ENCODE measurements at places on chromosomes 4 and X. TPM values are rescaled to one million over a fixed set of nuclear protein-coding genes. Genes with fewer than 3 reads are reported as not detected.

DNA sequence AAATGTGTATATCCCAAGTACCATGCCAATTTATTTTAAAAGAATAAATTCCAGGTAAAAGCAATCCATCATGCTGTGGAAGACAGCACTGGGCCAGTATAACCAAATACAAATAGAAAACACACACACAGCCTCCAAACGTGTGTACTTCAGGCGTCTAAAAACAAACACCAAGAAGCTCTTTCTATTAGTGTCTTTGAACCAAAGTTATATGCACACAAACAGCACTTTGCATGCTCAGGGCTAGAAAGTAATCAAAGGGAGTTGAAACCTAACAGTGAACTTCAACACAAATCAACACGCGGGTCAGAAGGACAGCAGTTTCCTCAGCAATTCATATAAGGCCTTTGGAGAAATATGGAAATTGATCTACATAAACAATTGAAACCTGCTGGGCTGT lies 15.4 kb downstream of the GASK1B start:
- no peak for DNase-seq
- no peaks in the 10 kb centered on the region for H3K27me3 ChIP-seq
- H3K4me3 ChIP-seq, result no peak overlapping the region
- H3K27ac ChIP-seq, result no peak overlapping the region
- no peaks in the 10 kb centered on the region for H3K36me3 ChIP-seq

GRCh38 chr4:88005076-88005475 lies 2.4 kb upstream of the PKD2 start:
- H3K36me3 ChIP-seq, result no peaks in the 10 kb centered on the region
- H3K27me3 ChIP-seq, result no peaks in the 10 kb centered on the region
- H3K4me1 ChIP-seq, result peaks cover 8% of the 10 kb centered on the region
- H3K4me3 ChIP-seq, result no peak overlapping the region

GRCh38 chr4:110344165-110344564 lies 131.8 kb upstream of the ENPEP start:
- no peaks in the 10 kb centered on the region for H3K4me1 ChIP-seq
- no peak overlapping the region for H3K27ac ChIP-seq
- H3K36me3 ChIP-seq, result no peaks in the 10 kb centered on the region
- no peak overlapping the region for H3K4me3 ChIP-seq
- no peak for DNase-seq
- H3K27me3 ChIP-seq, result no peaks in the 10 kb centered on the region

DNA sequence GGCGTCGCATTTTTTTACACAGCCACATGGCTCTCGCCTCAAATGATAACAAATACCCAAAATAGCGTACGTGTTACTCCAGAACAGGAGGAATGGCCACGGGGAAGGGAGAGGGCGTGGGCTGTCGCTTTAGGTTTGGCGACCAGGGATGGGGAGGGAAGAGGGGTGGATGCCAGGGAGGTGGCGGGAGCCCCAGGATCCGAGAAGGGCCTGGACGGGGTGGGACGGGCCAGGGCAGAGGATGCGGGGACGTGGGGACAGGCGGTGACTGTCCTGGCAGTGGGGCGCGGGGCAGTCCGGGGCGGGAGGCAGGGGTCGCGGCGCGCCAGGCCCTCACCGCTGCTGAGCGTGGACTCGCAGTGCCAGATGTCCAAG lies 631 bp downstream of the TMEM47 start:
- peak overlapping the region; percentile 38 for H3K4me3 ChIP-seq
- H3K36me3 ChIP-seq, result no peaks in the 10 kb centered on the region
- no peaks in the 10 kb centered on the region for H3K27me3 ChIP-seq

DNA sequence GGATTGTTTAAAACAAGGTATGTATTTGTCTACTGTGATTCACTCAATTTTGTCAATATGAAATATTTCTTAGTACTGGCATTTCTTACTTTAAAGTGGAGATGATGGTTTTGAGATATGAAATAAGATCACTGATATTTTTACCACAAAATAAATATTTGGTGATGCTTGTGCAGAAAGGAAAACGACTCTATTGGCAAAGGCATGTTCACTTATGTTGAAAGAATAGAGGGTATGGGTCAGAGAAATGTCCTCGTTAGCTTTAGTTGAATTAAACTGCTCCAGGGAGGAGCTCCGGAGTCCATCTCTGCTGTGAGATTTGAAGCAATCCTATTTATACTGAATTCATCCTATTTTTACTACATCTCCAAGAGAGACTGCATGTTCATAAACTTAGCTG lies 84.2 kb downstream of the SH3BGRL start:
- peaks cover 9% of the 10 kb centered on the region for H3K36me3 ChIP-seq
- H3K27me3 ChIP-seq, result no peaks in the 10 kb centered on the region
- H3K27ac ChIP-seq, result no peak overlapping the region
- DNase-seq, result no peak

GRCh38 chr4:157739242-157739641 lies 433.6 kb downstream of the GASK1B start:
- no peak for DNase-seq
- no peak overlapping the region for H3K27ac ChIP-seq
- H3K4me3 ChIP-seq, result no peak overlapping the region
- no peaks in the 10 kb centered on the region for H3K36me3 ChIP-seq
- H3K27me3 ChIP-seq, result no peaks in the 10 kb centered on the region
- H3K4me1 ChIP-seq, result no peaks in the 10 kb centered on the region

GRCh38 chr4:3791910-3792542 lies 25.8 kb downstream of the ADRA2C start:
- no peak overlapping the region for H3K4me3 ChIP-seq
- H3K27ac ChIP-seq, result no peak overlapping the region
- H3K27me3 ChIP-seq, result no peaks in the 10 kb centered on the region
- H3K36me3 ChIP-seq, result no peaks in the 10 kb centered on the region

GRCh38 chr4:7124689-7125442 lies 57.0 kb upstream of the GRPEL1 start:
- H3K36me3 ChIP-seq, result no peaks in the 10 kb centered on the region
- no peak overlapping the region for H3K4me3 ChIP-seq
- no peak for DNase-seq
- H3K4me1 ChIP-seq, result no peaks in the 10 kb centered on the region

GRCh38 chr4:104941661-104942062 lies 205.0 kb upstream of the TET2 start:
- no peaks in the 10 kb centered on the region for H3K36me3 ChIP-seq
- H3K27ac ChIP-seq, result no peak overlapping the region
- no peaks in the 10 kb centered on the region for H3K27me3 ChIP-seq
- DNase-seq, result no peak

- H3K36me3 ChIP-seq, result no peaks in the 10 kb centered on the region
- H3K27ac ChIP-seq, result no peak overlapping the region
- DNase-seq, result no peak
- H3K4me1 ChIP-seq, result no peaks in the 10 kb centered on the region
- no peak overlapping the region for H3K4me3 ChIP-seq
- peaks cover 4% of the 10 kb centered on the region for H3K27me3 ChIP-seq
Measured at GRCh38 chr4:4402966-4403365, 16.1 kb downstream of the NSG1 start.

- H3K27ac ChIP-seq, result no peak overlapping the region
- no peak overlapping the region for H3K4me3 ChIP-seq
- H3K4me1 ChIP-seq, result no peaks in the 10 kb centered on the region
Measured at GRCh38 chr4:98544818-98545414, 113.5 kb downstream of the TSPAN5 start.

- H3K27ac ChIP-seq, result peak overlapping the region; percentile 90
- no peaks in the 10 kb centered on the region for H3K27me3 ChIP-seq
- DNase-seq, result no peak
- H3K36me3 ChIP-seq, result no peaks in the 10 kb centered on the region
Measured at GRCh38 chrX:154371789-154372300, 2.6 kb downstream of the FLNA start.

DNA sequence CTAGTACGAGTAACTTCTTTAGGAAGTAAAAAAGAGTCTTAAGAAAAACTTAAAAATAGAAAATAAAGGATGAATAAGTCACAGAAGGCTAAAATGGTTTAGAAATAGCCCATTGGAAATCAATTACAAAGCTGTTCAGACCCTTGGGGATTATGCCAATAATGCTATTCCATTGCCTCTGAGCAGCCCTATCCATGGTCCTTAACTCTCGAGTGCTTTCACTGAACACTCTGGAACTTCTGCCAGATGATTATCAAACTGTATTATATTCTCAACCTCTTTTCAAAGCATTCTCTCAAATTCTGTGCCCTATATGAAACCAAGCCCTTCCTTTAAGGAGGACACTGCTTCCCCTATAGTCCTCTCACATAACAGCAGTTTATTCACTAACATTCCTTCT lies 17.0 kb downstream of the SLC9B1 start:
- H3K36me3 ChIP-seq, result no peaks in the 10 kb centered on the region
- DNase-seq, result no peak
- H3K4me3 ChIP-seq, result no peak overlapping the region
- no peak overlapping the region for H3K27ac ChIP-seq
- H3K27me3 ChIP-seq, result no peaks in the 10 kb centered on the region

- H3K36me3 ChIP-seq, result peaks cover 2% of the 10 kb centered on the region
- no peaks in the 10 kb centered on the region for H3K4me1 ChIP-seq
- DNase-seq, result no peak
- no peak overlapping the region for H3K27ac ChIP-seq
- H3K27me3 ChIP-seq, result no peaks in the 10 kb centered on the region
Measured at GRCh38 chr4:169115897-169116254, 105.8 kb upstream of the CBR4 start.

Gene DUSP9
- not detected for total RNA-seq

Gene SPANXA1
- not detected for total RNA-seq

Gene PABPC1L2B
- 0.54 TPM for total RNA-seq

Gene TMEM128
- 16.3 TPM for total RNA-seq
